ENCODE measurements at places on chromosomes 2 and 18.

DNA sequence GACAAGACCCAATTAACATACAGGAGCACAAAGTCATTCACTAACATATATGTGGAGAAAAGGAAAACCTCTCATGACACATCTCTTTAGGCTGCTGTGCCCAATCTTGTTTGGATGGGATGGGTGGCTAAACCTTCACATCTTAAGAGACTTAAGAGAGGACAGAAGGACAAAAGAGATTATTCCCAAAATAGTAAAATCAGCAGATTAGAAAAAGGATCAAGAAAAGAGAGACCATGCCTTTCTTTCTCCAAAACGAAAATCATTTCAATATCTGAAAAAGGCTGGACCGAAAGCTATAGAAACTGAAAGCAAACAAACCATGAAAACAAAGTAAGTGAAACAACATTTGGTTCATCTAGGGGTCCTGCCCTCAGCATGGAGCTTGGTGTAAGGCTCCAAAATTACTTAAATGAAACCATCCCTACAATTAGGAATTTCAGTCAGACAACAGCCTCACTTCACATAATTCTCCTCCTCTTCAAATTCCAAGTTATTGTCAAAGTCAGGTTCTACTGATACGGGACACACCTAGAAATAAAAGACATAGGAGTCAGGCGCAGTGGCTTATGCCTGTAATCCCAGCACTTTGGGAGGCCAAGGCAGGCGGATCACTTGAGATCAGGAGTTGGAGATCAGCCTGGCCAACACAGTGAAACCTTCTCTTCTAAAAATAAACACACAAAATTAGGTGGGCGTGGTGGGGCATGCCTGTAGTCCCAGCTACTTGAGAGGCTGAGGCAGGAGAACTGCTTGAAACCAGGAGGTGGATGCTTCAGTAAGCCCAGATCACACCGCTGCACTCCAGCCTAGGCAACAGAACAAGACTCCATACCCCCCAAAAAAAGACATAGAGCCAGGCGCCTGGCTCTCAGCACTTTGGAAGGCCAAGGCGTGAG is 5.2 kb downstream of the STARD7 start:
- DNase-seq, result no peak

- DNase-seq, result no peak
These were observed 11.1 kb upstream of the MAPRE3 start for GRCh38 chr2:26959331-26959730.

DNA sequence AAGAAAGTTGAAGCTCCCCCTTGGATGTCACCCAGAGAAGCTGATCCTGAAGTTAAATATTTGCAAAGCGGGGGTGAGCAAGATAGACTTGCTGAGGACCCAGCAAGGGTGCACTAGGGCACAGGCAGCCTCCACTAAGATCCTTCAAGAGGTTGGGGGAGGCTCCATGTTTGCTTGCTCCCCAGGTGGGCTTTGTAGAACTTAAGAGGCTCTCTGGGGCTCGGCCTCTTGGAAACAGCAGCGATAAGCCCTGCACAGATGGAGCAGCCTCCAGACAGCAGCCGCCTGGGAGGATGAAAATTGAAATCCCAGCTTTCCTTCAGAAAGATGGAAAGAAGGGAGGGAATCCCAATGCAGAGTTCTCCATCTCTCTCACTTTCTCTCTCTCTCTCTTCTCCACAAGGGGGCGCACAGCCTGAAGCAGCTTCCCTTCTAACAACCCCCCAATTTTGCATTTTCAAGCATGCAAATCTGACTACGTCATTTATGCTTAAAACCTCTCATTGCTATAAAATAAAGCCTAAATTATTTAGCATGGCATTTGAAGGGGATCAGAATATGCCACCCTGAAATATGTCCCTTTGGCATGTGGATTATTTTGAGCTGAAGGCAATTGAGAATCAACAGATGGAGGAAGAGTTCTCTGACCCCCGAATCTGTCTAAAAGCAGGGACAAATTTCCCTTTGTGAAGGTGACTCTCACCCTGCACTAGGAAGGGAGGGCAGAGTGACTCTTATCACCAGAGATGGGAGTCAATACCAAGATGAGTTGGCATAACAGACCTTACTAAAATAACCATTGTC is 185.7 kb upstream of the KLHL29 start:
- no peak for DNase-seq

GRCh38 chr2:121355488-121355887 is 70.5 kb upstream of the TFCP2L1 start:
- no peak for DNase-seq

DNA sequence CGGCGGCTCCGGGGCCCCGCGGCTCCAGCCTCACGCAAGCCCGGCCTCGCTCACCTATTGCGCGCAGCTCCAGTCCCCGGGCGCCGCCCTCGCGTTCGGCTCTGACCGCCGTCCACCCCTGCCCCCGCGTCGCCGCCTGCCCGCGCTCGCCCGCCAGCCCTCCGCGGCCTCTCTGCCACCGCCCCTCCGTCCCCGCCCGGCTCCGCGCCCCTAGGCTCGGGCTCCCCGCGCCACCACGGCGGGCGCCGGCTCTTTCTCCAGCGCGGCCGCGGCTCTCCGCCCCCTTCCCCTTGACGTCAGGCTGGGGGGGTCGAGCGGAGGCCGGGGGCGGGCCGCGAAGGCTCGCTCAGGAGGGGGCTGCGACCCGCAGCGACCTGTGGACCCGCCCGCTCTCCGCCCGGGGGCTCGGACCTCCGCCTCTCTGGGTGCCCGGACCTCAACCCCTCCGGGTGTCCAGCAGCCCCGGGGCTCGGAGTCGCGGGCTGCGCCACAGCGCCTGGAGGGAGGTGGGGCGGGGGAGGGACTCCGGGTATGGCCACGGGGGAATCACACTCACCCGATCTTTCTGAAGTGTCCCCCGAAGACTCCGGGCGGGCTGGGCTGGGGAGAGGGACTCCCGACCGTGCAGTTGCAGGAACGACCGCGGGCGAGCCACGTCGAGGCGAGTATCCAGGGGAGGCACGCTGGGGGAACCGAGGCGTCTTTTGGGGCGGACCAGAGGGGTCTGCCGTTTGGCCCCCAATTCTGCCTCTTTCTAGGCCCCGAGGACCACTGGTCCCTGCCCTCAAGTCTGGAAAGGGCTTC is at the start of gene SEMA4C:
TSS of gene SEMA4C (minus strand) at position 259 of the 804 bp plus-strand sequence. CDS start 2,194 bp downstream, outside the sequence.
- peak; percentile 48 for DNase-seq

DNA sequence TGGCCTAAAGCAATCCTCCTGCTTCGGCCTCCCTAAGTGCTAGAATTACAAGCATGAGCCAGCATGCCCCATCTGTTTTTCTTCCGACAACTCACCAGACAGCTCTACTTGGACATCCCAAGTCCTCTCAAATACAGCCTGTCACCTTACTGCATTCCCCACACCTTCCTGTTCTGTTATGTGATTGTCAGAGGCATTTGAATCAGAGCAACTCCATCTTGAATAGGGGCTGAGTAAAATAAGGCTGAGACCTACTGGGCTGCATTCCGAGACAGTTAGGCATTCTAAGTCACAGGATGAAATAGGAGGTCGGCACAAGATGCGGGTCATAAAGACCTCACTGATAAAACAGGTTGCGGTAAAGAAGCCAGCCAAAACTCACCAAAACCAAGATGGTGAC is 17.3 kb downstream of the ACVR1 start:
- DNase-seq, result no peak

DNA sequence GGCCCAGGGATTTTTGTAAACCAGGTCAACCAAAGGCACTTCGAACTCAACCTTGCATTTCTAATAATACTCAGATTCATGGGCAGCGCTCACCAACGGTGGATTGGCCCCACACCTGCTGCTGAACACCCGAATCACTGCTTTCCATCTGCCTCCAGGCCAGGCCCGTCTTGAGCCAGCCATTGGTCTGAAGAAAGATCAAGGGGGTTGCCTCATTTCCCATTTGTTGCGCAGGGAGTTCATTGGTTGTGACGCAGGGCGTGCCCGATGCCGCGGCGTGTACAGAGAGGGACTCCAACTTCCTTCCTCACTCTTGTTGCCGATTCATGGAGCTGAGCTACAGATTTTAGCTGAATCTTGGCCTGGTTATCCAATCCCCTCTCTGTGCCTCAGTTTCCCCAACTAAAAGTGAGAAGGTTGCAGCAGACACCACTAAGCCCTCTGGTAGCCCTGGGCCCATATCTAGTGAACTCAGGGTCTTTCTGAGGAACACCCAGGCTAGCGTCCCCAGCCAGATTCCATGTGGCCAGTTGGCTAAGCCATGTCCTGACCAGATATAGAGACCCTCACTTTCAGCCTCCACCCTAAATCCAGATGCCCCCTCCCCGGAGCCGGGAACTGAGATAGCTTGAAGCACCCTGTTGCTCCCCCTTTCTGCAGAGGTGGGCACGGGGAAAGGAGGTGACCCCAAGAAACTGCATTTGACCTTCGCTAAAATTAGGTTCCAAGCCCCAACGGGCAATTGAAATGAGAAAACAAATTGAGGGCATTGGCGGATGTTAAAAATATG is 60.9 kb upstream of the HPCAL1 start:
- no peak for DNase-seq

DNA sequence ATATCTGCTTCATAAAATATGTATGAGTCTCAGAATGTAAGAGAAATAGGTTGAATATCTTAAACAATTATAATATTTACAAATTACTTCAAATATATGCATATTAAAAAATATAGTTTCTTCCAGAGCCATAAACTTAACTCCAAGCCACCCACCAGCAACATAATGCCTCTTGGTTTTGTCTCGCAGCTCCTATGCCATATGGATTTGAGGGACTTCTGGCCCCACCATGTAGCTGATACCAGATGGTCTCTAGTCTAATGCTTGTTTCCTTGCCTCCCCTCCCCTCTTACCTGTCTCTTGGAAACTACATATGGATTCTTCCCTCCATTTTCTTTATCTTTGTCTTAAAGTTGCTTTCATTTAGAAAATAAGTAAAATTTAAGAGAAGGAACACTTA is 114.3 kb downstream of the GCA start:
- DNase-seq, result no peak

- no peak for DNase-seq
These were observed 351.0 kb downstream of the PIK3C3 start for GRCh38 chr18:42305869-42306593.

- no peak for DNase-seq
These were observed 58.8 kb downstream of the RNF144A start for GRCh38 chr2:6975988-6976387.

- DNase-seq, result no peak
These were observed 641.9 kb downstream of the SLC4A3 start for GRCh38 chr2:220269367-220269766.

DNA sequence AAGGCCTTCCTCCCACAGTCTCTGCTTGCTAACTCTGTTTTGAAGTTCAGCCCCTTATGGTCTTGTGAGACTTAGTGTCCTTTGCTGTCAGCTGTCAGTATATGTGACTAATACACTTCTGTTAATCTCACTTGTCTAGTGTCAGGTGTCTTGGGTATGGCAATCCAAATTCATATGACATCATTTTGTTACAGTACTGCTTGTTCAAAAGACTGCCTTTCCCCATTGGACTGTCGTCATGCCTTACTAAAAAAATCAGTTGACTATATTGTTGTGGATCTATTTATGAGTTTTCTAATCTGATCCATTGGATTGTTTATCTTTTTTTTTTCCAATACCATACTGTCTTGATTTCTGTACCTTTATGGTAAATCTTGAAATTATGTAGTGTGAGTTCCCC is 611.4 kb upstream of the HS6ST1 start:
- DNase-seq, result no peak

GRCh38 chr2:219198974-219199373 is 7.6 kb upstream of the ZFAND2B start:
- no peak for DNase-seq

DNA sequence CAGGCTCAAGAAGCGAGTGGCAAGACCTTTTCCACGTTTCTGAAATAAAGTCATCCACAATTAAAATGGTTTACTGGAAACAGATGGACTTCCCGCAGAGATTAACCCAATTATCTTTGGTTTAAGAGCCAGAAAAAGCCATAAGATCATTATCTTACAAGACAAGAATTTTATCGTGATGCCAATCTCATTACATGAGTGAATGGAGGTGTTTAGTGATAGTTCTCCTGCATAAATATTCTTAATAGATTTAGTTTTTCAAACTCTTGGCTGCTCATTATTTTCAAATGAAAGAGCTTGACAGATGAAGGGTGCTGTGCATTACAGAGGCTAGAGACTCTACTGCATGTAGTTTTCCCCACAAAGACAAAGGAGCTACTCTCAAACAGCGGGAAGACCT is 1028.4 kb upstream of the PIK3C3 start:
- DNase-seq, result no peak

GRCh38 chr18:12608301-12608700 is 49.6 kb downstream of the SPIRE1 start:
- DNase-seq, result no peak

DNA sequence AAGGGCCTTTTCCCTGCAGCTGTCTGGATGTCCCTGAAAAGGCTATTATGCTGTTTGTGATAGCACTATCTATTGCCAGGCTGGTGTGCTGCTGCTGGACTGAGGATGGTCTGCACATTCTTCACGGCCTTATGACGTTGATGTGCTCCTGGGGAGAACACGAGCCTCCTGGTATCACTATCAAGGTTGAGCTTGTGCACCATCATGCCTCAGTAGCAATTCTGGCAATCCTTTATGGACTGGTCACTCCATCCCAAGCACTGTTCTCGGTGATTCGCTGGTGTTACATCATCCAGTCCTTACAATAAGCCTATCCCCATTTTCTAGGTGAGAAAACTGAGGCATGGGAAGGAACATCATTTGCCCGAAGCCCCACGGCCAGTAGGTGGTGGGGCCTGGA is 18.2 kb upstream of the CCBE1 start:
- no peak for DNase-seq

- DNase-seq, result no peak
These were observed 106.9 kb upstream of the CD302 start for GRCh38 chr2:159904959-159905305.

- DNase-seq, result no peak
These were observed 160.7 kb downstream of the RTP5 start for GRCh38 chr2:242030226-242030575.

DNA sequence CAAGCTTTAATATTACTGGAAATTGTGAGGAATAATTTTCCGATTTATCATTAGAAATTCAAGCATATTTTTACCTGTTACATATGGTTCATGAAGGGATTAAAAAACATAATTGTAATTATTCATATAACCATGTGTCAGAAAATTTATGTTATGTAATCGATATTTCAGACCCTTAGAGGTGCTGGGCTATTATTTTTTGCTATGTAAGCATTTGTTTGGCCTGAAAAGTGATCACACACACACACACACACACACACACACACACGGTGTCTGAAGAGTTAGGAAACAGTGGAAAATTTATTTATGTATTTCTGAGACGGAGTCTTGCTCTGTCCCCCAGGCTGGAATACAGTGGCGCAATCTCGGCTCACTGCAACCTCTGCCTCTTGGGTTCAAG is 375.5 kb downstream of the PTH2R start:
- no peak for DNase-seq
